ENCODE measurements at places on chromosomes 1 and 21. TPM values are rescaled to one million over a fixed set of nuclear protein-coding genes. Genes with fewer than 3 reads are reported as not detected.

- no peak for DNase-seq
Observed at GRCh38 chr1:196152975-196153374, 455.3 kb downstream of the KCNT2 start.

The LCE1D gene
- not detected for total RNA-seq

DNA sequence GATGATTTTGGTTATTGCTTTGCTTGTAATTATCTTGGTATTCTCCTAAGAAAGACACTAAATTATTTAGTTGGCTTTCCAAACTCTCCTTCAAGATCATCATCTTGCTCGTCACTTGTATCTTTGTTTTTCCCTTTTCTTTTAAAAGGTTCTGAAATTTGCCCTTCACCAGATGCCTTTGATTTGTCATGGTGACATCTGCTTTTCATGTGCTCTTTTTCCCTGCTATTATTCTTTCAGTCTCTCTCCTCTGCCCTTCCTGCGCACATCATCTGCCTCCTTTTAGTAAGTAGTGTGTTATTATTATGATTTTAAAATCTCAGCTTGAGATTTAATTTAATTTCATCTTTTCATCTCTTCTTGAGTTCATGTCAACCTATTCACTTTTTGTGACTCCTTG is 92.1 kb downstream of the BACH1 start:
- DNase-seq = no peak

The AMY2A gene
- total RNA-seq = not detected
